Hepatocyte (in vitro differentiated cells): ENCODE measurements at places on chromosomes 6 and 20.

- no peak for DNase-seq
Observed at GRCh38 chr6:159819932-159820640, 20.0 kb downstream of the PNLDC1 start.

DNA sequence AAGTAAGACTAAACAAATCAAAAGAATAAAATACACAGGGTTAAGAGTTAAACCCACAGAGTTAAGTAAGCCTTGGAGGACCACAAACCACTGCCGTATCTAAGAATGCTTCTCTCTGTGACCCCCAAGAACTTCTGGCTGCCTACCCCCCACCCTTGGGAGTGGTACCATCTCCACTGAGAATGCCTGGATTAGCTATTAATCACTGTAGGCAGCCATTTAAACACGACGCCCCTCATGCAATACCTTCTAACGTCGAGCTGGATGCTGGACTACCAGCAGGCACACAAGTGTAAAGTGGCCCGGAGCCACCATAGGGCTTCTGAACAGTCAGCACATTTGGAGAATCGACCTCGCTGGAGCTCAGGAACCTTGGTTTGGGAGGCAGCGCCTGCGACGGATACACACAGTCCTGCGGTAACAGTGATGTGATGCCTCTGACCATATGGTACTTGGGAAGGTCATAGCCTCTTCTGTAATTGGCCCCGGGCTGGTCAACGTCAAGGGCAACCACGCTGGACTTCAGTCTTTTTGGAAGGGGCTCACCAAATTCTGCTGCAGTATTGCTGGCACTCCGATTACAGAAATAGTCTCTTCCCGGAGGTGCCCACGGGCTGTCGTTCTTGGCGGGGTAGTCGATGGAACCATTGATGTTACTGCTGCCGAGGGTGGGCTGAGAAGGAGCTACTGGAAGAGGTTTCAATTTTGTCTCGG lies 18.0 kb downstream of the ZNF217 start:
- no peak for DNase-seq

DNA sequence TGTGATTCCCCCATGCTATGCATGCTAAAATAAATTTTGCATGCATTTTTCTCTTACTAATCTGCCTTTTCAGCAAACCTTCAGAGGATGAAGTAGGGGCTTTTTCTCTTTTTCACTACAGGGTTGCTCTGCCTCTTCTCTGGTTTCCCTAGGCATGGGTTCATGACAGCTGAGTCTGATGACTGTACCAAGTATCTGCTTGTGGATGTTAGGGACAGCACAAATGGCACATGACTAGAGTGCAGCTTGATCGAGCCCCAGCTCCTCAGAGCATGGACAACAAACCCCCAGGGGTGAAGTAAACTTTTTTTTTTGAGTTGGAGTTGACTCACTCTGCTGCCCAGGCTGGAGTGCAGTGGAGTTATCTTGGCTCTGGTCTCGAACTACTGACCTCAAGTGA lies 57.1 kb upstream of the GCM1 start:
- no peak for DNase-seq

- no peak for DNase-seq
Observed at GRCh38 chr6:57104336-57104735, 14.3 kb downstream of the ZNF451 start.
